ENCODE measurements at places on chromosomes 3 and 15.

- peak; percentile 36 for DNase-seq
These were observed 25.3 kb downstream of the ANP32A start for GRCh38 chr15:68795298-68795848.

GRCh38 chr3:33312361-33312760, 35.1 kb downstream of the FBXL2 start:
- no peak for DNase-seq

DNA sequence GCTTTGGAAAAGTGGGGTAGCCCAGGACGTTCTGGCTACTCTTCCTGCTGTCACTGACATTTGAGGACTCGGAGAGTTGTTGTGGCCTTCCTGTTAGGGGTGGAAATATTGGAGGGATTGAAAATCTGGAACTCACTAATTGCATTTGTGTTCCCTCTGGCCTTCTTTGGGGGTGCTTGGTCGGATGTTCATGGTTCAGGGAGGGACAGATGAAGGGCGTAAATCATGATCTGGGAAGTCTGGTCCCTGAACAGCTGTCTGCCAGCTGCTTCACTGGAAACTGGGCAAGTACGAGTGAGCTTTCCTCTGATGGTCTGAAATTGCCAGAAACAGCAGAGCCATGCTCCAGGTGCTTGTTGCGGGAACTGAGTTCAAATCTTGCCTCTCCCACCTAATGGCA, 327.8 kb upstream of the C2CD4B start:
- no peak for DNase-seq

DNA sequence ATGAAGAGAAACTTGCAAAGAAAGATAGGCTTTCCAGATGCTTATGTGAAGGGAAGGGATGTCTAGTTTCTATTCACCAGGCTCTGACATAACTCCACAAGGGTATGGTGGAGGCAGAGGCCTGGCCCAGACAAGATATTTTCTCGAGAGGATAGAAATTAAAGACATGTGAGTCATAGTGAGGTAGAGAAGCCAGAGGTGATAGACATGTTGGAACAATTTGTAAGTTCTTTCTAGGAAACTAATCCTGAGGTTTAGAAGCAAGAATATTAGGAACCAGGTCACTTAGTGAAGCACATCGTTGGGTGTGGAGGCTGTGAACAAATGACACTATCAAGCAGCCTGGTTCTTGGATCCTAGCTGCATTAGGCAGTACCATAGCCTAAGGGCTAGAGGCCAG, 176.9 kb downstream of the BBX start:
- DNase-seq = no peak

All from stimulated activated CD4-positive, alpha-beta T cell treated with anti-CD3 and anti-CD28 coated beads, Interleukin-1b, Interleukin-23, amount 100 ng/mL, for 1 hour (primary cell).